Esophagus squamous epithelium (tissue), 5 donors: ENCODE measurements at places on chromosomes 5 and 9. TPM values are rescaled to one million over a fixed set of nuclear protein-coding genes. Genes with fewer than 3 reads are reported as not detected.

The P4HA2 gene
- total RNA-seq, result 15.8 TPM

- DNase-seq, result no peak
These were observed 80.6 kb downstream of the RAD23B start for GRCh38 chr9:107363516-107364152.

The PAEP gene
- not detected for total RNA-seq

The MTX3 gene
- total RNA-seq, result 11.1 TPM

The RMRP gene
- total RNA-seq, result 4,621 TPM

DNA sequence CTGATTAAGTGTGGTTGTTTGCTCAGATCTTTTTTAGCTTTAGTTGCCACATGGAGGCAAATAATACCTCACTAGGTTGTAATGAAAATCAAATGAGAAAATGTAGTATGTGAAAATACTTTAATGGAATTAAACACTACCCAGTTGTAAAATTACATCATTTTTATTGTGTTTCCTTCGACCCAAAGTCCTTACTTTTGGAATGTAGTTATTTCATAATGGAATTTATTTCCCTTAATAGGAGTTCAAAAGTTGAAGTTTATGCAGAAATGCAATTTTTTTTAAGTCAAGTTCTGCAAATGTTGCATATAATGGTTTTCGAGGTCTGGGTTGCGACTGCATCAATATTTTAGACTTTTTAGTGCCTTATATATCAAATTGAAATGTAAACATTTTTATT lies 31.0 kb downstream of the TNPO1 start:
- DNase-seq, result no peak

The PCDHB5 gene
- 1.3 TPM for total RNA-seq

GRCh38 chr9:126144196-126144595 lies 182.4 kb upstream of the MVB12B start:
- DNase-seq, result no peak

- no peak for DNase-seq
These were observed 440.1 kb upstream of the ADAMTS16 start for GRCh38 chr5:4700069-4700468.

DNA sequence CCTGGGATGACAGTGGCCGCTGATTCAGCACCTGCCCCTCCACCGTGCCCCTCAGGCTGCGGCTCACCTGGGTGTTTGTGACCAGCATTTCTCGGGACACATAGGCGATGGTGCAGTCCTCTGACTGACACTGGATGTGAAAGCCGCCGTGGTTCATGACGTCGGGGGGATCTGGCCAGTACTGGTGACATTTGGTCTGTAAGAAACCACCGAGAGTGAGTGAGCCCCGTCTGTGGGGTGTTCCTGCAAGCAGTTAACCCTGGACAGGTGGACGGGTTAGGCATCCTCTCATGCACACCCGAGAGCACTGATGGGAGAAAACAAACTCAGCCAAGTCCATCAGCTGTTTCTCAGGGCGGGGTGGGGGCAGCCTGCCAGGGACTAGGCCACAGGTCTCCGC lies 62.5 kb upstream of the EPB41L4B start:
- no peak for DNase-seq

The VCAN gene
- 36.1 TPM for total RNA-seq

GRCh38 chr5:59764361-59764760 lies 129.2 kb downstream of the PDE4D start:
- DNase-seq, result no peak

The SH3RF2 gene
- total RNA-seq, result 58.6 TPM

- DNase-seq, result no peak
These were observed at the start of gene PCDHA1 for GRCh38 chr5:140785905-140786686. PCDHA1 (plus strand) TSS chr5:140786140.

- no peak for DNase-seq
These were observed 43.9 kb upstream of the ASS1 start for GRCh38 chr9:130400870-130401269.

DNA sequence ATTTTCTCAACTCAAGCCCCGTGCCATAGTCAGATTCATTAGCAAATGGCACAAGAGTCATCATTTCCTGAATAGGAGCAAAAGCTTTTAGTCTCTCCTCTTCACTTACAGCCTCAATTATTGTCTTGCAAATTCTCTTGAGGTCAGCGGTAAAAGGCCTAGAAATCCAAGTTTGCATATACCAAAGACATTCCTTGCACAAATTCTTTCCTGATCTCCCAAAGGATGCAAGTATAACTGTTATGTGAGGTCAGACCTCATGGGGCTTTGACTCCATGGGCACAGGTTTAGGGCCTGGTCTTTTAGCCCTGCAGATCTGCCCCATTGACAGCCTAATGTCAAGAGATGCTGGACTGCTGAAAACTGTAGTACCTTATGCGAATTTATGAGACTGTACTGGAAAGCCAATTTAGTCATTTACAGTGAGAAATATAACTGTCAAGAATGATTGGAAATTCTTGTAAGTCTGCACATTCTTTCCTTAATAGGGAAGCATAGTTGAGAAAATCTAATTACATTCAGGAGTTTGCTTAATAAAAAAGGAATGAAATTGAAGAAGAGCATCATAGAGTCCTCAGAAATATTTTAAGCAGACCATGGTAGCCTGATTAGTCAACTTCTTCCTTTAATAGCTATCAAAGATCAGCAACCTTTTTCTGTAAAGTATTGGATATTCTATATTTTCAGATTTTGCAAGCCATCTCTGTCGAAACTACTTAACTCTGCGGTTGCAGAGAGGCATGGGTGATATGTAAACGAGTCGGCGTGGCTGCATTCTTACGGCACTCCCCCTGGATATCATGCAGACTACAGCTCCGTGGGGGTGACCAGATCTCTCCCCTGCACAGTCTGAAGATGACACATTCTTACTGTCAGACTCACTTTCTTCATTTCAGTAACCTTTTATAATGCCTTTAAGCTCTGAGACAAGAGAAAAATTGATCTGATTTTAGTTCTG lies 45.2 kb downstream of the GCNT4 start:
- no peak for DNase-seq

The TYRP1 gene
- total RNA-seq, result not detected

DNA sequence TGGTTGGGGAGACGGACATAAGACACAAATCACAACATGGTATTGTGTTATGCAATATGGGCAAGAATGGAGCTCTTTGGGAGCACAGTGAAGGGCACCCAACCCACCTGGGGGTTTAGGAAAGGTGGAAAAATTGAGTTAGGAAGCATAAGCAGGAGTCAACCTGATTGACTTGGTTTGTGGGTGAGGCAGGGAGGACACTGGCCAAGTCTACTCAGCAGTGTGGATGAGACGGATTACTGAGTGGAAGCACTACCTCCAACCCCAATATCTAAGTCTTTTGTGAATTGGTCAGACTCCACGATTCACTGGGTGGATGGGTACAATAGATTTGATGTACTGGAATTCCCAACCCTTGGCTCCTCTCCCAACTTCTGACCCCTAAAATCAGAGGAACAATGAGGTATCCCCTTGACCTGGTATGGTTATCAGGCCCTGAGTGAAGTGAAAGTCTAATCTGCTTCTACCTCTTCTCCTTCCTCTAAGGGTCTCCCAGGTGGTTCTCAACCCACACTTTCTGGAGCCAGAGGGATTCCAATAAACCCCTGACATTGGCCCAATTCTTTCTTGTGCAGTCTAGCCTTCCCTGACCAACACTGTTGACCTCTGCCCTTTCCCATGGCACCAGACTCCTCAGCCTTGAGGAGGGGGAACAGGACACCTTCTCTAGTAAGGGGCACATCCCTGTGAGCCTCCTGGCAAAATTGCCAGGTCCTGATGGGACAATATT lies 5.2 kb downstream of the EGR1 start:
- no peak for DNase-seq

- no peak for DNase-seq
These were observed 657 bp upstream of the PCDH12 start for GRCh38 chr5:141958546-141959172.
